ENCODE measurements at places on chromosomes 3 and 15.

DNA sequence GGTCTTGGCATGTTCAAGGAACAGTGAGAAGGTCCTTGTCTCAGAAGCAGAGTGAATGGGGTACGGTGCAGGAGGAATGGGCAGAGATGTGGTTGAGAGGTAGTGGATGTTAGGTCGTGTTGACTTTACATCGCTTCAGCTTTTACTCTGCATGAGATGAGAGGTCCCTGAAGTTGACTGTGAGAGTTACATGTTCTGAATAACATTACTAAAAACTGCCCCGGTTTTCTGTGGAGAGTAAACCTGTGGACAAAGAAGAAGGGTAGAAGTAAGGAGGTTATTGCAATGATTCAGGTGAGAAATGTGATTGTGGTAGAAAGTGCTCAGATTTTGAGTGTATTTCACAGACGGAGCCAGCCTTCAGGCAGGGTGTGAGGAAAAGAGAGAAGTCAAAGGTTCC, 105.6 kb downstream of the ARNT2 start:
- no peak for DNase-seq

DNA sequence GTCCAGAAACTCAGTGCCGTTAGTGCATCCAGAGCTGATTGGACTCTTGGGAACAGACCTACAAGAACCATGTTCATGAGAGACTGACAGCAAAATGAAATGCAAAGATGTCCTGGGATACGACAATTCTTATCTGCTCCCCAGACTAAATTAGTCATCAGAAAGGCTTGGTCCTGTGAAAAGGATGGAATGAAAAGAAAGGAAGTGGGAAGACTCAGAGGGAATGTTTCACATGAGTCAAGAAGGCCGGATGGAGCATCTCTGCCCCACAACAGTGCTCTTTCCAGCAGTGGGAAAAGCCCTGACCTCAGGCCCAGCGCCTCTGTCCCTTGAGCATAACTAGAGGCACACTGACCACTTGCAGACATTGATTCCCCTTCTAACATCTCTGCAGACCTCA, 39.3 kb upstream of the UACA start:
- DNase-seq, result no peak

- DNase-seq, result peak; percentile 66
These were observed 246.7 kb downstream of the LPP start for GRCh38 chr3:188400494-188401243.

DNA sequence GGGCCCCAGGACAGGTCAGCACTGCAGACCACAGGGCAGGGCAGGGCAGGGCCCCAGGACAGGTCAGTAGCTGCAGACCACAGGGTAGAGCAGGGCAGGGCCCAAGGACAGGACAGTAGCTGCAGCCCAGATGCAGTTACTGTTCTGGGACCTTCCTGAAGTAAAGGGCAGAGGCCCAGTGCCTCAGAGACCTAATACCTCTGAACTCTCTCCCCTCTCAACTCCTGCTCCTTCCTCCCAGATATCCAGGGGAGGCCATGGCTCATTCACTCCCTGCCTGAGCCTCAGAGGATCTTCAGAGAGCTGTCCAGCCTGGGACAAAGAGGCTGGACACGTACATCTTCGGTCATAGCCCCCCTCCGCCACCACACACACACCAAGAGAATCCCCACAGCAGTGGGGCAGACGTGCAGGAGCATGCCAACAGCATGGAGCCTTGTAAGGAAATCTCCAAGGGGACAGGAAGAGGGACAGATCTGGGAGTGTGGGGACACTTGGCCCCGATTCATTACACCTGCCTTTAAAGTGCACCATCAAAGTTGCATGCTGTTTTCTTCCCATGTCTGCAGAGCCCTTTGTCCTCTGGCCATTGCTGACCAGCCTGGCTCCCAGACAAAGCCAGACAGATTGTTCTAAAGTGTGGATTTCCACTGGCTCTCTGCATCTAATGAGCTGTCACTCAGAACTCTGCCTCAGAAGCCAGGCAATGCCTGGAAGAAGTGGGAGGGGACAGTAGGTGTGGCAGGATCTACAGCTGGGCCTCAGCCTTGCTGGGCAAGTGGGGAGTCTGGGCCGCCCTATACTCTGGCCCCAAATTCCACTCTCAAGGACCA, 24.2 kb upstream of the BUB1B start:
- DNase-seq, result no peak

GRCh38 chr15:36469311-36469966, 110.0 kb upstream of the CDIN1 start:
- no peak for DNase-seq

GRCh38 chr3:29281094-29281343, 148 bp downstream of the RBMS3 start:
- no peak for DNase-seq

DNA sequence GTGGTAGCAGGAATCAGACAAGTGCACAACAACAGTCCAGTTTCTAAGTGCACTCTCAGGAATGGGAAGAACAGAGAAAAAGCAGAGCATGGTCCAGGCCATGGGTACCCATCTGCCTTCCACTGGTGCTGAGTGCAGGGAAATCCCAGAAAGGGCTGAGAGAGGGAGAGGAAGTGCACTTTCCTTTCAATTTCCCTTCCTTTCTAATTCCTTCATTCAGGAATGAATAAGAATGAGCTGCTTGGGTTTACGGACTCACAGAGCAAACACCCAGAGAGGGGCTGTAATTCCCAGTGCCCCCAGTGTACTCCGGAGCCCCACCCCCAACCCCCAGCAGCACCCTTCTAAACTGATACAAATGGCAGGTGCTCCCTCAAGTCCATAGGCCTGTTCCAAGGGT, 300.6 kb downstream of the FOXP1 start:
- no peak for DNase-seq

DNA sequence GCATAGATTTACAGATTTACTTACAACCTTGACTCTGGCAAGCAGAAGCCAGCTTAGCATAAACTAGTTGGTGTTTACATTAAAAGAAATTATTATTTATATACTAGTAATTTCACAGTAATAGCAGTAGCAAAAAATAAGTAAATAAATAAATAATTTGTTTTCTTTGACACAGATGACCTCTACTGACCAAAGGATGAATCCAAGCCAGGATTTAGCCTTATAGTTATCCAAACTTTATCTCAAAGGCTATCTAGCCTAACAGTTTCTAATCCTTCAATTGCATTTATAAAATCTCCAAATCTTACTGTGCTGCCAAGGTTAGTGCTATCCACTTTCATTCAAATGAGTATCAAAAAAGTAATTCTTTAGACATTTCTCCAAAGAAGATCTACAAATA, 64.3 kb downstream of the FRMD5 start:
- DNase-seq, result no peak

DNA sequence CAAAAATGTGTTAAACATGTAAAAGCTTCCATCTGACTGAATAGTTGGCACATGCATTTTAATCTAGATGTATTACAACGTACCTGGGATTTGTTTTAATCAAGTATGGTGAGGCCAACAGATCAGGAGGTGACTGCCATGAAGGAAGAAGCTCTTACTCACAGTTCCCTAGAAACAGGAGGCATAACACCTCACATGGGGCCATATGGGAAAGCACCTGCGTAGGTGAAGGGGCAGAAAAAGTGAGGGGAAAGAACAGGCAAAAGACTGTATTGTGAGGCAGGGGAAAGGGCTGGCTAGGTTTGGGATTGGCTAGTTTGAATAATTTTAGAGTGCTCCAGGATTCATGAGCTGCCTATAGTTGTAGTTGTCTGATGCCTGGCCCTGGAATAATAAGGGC, 9.6 kb downstream of the SQOR start:
- DNase-seq, result no peak

- DNase-seq, result no peak
These were observed 67.0 kb downstream of the ISG20 start for GRCh38 chr15:88705769-88706165.

GRCh38 chr15:36177590-36178302, 401.7 kb upstream of the CDIN1 start:
- DNase-seq, result no peak

GRCh38 chr3:69364354-69364753, 21.5 kb downstream of the FRMD4B start:
- DNase-seq, result no peak

- DNase-seq, result no peak
These were observed 723.5 kb upstream of the SGO1 start for GRCh38 chr3:20909511-20909910.

DNA sequence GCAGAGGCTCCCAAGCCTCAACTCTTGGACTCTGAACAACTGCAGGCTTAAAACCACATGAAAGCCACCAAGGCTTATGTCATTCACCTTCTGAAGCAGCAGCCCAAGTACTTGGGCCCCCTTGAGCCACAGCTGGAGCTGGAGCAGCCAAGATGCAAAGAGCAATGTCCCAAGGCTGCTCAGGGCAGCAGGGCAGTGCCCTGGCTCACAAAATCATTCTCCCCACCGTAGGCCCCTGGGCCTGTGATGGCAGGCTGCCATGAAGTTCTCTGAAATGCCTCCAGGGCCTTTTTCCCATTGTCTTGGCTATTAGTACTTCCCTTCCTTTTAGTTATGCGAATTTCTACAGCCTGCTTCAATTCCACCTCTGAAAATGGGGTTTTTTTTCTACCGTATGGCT, 83.4 kb downstream of the DCLK3 start:
- no peak for DNase-seq

DNA sequence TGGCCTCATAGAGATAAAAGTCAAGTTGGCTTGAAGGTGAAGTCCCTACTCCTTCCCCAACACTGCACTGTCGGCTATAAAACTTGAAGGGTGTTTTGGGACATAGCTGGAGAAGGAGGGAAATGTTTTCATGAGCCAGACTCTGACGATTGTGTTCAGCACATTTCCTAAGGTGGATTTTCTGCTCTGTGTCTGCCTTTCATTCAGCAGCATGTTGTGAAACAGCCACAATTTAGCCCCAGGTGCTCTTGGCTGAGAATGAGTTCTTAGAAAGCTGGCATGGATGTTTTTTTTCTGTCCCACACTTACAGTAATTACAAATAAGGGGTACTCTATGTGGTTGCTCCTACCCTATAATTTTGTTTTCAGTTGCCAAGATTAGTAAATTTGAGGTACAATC, 492.4 kb downstream of the MCTP2 start:
- no peak for DNase-seq

GRCh38 chr15:25960273-25960672, 97.1 kb upstream of the ATP10A start:
- no peak for DNase-seq

GRCh38 chr3:149638228-149639092, 19.4 kb downstream of the WWTR1 start:
- DNase-seq, result no peak

DNA sequence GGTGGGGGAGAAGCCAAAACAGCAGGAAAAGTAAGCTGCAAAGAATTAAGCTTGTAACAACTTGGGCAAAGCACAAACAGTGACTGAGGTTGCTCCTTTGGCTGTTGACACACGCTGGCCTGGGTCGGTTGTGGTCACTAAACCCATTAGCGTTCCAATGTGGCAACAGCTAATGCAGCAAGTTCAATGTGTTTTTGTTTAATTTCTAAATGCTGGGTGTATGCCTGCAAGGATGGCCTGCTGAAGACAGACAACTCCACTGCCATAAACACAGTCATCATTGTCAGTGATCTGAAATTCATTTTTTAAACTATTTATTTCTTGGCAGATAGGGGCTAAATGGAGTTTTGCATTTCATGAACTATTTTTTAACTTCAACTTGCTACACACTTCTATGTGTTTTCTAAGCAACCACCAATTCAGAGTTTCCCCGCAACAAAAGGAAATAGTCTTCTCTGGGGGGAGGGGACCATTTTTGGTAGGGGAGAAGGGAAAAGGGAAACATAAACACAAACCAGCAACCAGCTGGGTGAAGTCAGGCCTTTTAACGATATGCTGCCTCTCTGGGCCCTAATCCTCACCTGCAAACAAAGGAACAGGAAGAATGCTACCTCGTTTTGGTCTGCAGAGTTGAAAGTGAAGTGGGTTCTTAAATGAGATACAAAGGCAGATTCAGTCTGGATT, 34.8 kb upstream of the WNT5A start:
- DNase-seq, result no peak

DNA sequence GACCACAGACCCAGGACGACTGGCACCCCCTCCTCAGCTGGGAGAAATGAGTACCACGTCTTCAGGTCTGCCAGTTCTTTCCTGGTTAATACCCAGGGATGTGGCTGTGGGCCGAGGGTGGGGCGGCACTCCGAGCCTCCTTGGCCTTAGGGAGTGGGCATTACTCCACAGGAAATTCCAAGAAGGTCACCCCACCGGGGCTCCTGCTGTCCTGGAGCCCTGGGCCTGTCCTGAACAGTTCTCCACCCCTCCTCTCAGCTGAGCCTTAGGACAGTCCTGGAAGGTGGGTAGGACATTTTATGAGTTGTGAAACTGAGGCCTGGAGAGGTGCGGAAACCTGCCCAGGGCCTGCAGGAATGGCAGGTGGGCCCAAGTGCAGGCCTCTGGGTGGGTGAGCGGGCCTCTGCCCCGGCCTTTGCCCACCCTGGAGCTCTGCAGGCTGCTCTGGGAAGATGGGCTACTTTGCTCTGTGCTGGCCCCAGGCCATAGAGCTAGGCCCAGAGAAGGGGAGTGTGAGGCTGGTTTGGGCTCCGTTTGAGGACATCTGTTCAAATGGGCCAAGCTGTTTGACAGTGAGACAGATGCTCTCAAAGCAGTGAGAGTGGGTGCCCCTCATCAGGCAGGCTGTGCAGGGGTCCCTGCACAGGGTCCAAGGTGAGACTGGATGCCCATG, 103.1 kb downstream of the TMEM266 start:
- no peak for DNase-seq

DNA sequence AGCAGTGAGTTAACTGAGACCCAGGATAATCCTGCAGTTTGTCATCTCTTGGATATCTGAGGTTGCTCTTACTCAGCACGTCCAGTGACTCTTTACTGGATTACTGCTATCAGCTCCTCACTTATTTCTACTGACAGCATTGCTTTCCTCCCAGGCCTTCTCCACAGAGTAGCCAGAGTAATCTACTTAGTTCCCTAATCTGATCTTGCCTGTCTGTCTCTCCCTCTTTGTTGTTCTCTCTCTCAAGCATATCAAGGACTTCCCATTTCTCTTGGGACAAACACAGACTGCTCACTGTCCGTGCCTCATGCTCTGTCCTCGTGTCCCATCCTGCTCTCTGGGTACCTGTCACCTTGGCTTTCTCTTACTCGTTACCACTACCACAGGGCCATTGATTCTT, 376.2 kb downstream of the FEZF2 start:
- no peak for DNase-seq
